Gastroesophageal sphincter (tissue), 4 donors: ENCODE measurements at places on chromosomes 2 and 18. TPM values are rescaled to one million over a fixed set of nuclear protein-coding genes. Genes with fewer than 3 reads are reported as not detected.

DNA sequence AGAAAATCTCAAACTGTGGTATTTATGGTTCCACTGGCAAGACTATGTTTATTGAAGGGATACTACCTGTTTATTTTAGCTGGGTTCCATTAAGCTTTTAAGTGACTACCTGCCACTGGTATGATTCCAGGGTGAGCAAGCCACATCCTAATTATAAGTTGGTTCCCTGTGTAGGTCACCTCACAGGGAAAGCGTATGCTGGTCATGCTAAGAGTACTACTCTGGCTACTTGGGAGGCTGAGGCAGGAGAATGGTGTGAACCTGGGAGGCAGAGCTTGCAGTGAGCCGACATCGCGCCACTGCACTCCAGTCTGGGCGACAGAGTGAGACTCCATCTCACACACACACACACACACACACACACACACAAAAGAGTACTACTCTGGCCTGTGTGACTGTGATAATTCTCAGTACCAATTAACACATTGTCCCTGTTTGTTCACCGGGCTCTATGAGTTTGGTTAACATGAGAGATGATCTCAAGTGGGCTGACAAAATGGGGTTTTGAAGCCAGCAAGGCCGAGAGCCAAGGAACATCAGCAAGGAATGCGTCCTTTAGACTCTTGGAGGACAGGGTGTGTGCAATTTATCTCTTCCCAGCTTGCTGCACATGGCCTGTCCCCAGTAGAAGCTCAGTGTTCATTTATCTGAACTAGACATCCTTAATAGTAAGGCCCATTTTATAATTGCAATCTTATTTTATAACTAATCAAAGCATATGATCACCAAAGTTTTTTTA, 15.2 kb upstream of the ITSN2 start:
- no peak for ATAC-seq

GRCh38 chr18:63850020-63850419, 37.5 kb upstream of the SERPINB2 start:
- no peak for ATAC-seq

DNA sequence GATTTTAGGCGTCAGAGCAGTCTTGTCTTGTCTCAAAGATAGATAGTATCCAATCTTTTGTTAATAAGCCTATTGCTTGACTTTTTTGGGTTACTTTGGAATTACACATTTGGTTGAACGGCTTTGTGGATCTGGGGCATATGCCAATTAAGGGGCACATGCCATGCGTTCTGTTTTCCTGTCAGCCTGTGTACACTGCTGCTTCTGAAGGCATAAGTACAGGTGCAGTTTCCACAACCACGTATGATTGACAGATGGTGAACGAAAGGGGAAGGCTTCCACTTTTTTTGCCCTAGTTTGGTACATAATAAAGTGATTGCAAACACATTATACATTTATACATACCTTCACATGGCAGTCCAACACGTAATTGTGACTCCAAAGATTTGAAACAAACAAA, 102.3 kb downstream of the RAPH1 start:
- ATAC-seq = no peak

- no peak for ATAC-seq
Measured at GRCh38 chr18:51074605-51075004, 44.6 kb downstream of the SMAD4 start.

DNA sequence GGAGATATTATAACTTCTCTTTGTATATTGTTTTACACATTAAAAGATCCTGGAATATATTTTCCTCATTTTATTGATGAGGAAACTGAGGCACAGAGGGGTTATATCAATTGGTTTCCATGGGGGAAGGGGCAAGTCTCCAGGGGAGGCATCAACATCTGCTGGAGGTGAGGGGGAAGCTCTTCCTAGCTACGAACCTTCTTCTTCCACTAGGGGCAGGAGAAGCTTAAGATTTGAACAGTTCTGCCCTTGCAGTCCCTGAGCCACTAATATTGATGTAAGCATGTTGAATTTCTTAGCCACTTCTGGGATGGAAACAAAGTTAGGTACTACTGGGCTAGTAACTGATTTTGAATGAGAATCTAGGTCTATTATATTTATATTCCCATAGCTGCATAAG, 140.1 kb upstream of the AQP4 start:
- no peak for ATAC-seq

DNA sequence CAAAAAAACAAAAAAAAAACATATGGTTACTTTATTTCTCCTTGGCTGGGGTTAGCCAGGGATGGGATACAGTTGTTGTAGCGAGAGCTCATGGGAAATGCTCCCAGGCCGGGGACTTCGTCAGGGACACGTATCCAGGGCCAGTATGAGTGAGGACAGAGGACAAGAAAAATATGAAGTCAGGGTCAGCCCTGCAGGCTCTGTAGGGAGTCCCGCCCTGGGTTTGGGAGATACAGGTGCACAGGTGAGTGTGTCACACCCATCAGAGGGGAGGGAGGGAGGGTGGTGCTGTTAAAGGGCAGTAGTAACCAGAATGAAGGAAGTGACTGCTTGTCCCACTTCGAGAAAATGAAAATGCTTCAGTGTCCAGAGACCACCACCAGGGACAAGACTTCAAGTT, 55.6 kb upstream of the RBM44 start:
- ATAC-seq = no peak

- ATAC-seq = no peak
Measured at GRCh38 chr2:158099716-158100115, 2.0 kb upstream of the UPP2 start.

DNA sequence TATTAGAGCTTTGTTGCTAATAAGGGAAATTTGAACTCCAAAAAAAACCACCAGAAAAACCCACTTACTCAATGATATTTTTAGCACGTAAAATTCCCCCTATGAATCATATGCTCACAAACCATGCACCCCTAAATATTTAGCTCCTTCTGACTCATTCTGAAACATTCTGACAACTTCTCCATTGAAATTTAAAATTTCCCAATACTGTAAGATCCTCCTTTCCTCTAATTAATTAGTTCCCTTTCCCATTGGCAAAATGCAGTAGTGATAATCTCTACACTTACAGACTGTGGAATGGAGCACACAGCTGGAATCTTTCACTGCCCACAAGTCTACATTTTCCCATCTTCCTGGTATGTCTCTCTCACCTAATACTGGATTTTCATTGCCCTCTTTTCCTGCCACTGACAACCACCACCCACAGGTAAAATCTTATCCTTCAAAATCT, 215.8 kb upstream of the ACVR2A start:
- no peak for ATAC-seq

DNA sequence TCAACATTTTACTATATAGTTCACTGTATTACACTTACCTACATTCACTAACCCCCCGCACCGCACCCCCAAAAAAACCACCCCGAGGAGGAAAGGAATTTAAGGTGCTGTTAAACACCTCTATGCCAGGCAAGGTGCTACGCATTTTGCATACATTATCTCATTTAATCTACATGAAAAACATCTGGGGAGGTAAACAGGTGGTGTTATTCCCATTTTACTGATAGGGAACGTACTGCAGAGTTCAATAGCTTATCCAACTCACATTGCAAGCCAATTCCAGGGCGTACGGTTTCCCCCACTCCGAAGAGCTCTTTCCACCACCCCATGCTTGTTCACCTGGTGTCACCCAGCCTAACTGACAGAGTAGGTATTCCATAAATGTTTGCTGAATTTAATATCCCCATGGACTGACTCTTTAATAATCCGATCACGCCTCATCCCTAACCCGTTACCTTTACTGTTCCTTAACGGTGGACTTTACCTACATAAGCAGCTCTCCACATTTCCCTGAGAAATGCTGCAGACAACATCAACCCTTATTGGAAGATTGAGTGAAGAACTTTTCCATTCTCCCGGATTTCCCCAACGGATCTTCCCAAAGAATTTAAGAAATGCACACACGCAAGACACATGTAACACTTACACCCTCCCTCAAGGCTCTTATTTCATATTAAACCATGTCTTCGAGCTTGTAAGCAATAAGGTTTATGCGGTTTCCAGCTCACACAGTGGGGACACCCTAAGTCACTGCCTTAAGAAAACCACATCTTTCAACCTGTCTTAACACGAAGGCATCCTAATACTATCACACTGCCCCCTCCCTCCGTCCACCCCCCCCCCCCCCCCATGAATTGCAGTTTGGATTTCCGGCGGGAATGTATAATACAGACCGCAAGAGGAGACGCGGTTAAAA, 1.2 kb downstream of the RAPH1 start:
- ATAC-seq = no peak

DNA sequence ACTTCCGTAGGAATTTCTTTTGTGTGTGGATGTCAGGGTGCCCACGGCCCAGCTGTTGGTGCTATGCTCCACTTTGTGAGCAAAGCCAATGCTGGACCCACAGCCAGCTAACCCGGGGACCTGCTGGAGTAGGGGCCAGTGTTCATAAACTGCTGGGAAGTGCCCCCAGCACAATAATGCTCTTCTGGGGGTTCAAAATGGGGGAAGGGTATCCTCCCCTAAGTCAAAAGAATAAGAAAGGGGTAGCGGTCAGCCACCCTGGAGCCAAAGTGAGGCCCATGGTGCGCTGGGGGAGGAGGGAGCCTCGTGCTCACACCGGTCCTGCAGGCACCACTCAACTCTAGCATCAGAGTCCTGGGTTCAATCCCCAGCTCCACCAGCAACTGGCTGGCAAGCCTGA, 115.8 kb upstream of the NPAS2 start:
- no peak for ATAC-seq

DNA sequence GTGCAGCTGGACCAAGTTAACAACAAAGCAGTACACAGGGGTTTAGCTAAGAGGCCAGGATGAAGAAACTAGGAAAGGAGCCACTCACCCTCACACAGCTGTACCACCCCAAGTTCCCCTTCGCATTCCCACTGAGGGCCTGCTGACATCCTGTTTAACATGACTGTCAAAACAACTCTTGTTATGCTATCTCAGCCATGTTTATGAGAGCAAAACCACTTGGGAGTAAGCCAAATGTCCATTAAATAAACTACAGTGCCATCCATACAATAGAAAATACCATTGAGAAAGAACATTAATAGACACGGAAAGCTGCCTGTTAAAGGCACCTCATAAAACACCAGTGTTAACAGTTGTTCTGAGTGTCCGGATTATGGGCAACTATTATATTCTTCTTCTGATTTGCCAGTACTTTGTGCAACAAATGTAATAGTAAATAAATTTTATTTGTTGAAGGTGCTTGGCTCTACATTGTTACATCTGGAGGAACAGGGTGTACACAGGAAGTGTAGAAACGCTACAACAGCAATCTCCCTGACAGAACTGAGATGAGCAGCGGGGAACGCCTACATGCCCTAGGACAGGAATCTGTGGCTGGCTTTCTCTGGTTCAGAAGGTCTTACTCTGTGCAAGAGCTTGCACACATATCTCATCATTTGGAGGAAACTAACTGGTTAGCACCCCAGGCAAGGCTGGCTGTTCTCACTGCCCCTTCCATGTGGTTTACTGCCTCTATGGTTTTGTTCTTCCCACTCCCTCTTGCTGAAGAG, 85.6 kb downstream of the EHD3 start:
- peak; percentile 71 for ATAC-seq

DNA sequence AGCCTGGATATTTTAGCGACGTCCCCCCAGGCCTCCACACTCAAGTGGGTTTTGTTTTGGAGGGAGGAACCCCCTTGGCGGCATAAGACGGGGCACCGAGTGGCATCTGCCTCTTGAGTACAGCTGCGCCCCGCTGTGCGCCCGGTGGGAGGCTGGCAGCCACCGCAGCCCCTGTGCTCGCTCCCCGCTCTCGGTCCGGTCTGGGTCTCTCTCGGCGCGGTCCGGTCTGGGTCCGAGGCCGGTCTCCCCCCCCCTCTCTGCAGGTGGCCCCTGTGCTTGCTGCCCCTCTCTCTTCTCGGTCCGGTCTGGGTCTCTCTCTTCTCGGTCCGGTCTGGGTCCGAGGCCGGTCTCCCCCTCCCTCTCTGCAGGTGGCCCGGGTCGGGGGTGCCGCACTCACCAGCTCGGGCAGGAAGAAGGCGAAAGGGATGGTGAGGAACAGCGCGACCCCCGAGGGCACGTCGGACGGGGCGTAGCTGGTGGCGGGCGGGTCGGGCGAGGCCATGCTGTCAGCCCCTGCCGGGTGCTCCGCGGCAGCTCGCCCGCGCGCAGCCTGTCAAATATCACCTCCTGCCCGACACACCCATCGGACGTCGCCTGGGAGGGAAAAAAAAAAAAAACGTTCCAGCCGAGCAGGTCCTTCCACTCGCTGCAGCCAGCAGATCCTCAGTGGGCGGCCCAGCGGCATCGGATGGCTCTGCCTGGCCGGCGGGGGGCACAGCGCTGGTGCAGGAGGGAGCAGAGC, at the start of gene MALL:
MALL (minus strand) TSS at position 532 of the 742 bp plus-strand sequence; CDS start at position 502, 30 bp downstream.
- ATAC-seq = peak; percentile 47

The MYO7B gene
- total RNA-seq = 0.54 TPM

The CHRNA1 gene
- total RNA-seq = not detected

The MOGAT1 gene
- total RNA-seq = not detected

The PROKR1 gene
- not detected for total RNA-seq

The TTC32 gene
- total RNA-seq = 17.1 TPM

The IKZF2 gene
- 4.2 TPM for total RNA-seq
